ENCODE measurements at places on chromosomes 1 and 21.

DNA sequence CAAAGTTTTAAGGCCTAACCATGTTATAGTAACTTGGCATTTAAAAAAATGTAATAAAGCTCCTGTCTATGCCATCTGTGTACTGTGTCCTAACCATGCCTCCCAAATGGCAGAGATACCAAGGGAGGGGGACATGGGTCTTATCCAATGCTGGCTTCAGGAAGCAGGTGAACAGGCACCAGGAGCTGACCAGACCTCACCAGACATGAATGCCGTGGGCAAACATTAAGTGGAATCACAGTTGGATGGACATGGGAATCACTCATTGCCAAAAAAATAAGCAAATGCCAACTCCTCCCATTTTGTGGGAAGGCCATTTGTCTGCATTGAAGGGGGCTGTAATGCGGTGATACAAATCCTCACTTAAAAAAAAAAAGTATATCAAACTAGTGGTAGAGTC is 22.9 kb downstream of the PROX1 start:
- DNase-seq, result no peak

DNA sequence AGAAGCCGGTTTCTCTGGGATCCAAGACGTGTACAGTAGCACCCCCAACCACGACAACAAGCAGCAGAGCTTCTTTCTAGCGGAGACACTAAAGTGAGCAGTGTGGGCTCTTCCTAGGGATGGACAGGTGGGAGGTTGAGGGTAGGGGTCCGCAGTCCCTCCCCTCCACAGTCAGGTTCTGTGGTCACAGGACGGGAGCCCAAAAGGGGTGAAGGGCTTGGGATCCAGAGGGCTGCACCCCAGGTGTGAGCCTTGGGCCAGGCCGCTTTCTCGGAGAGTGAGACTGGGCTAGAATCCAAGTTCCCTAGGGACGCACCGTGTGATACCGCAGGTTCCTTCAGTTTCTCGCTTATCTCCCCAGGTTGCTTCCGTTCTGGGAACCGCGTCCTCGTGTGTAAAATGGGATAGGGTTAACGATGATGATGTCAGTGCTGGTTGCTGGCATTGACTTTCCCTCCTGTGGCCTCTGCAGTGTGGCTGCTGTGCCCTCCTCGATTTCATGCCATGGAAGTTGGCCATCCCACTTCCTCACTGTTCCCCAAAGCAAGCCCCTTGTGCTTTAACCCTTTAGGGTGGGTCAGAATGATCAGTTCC is 17.3 kb upstream of the SELENON start:
- no peak for DNase-seq

- no peak for DNase-seq
Observed at GRCh38 chr21:21712748-21713520, 714.7 kb downstream of the NCAM2 start.

DNA sequence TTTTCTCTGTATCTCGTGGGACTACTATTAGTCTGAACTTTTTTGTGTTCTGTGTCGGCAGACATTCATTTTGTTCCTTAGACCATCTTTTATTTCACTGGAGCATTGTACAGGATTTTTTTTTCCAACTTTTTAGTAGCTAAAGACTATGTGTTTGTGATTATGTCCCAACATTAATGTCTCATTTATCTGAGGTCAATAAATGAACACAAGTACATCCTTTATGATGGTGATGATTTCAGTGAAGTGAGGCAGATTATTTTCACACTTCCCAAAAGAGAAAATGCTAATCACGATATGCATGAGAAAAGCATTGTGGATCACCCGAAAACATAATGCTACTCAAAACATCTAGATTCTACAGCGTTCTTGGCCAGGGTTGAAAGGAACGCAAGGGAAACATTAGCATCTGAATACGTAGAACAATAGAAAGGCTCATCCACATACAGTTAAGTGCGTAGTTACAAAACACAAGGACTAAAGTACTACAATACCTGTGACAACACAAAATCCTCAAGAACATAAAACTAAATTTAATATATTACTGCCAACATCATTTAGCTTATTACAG is 981.7 kb upstream of the NCAM2 start:
- no peak for DNase-seq

DNA sequence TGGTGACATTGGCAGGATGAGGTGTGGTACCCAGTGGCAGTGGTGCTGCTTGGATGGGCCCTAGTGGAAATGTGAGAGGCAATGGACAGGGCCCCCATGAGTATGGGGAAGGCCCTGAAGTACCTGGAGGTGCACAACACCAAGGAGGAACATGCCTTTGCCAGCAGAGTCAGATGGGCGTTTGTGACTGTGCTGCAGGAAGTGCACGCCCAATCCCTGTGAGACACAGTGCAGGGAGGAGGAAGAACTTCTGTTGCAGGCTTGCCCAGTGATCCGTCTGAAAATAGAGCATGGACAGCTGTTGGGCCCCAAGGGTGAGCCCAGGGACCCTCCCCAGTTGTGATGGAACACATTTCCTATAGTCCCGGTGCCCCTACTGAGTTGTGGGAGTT is 42.7 kb downstream of the GJA5 start:
- no peak for DNase-seq

- DNase-seq, result no peak
Observed at GRCh38 chr1:230067419-230067870, 407 bp downstream of the GALNT2 start.

DNA sequence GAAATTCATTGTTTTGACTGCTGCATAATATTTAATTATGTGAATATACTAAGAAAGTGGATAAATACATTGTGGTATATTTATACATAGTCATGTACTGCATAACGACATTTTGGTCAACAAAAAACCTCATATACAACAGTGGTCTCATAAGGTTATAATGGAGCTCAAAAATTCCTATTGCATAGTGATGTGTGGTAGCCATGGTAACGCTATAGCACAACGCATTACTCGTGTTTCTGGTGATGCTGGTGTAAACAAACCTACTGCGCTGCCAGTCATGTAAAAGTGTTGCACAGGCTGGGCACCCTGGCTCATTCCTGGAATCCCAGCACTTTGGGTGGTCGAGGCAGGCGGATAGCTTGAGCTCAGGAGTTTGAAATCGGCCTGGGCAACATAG is 52.6 kb upstream of the NHLH2 start:
- no peak for DNase-seq

DNA sequence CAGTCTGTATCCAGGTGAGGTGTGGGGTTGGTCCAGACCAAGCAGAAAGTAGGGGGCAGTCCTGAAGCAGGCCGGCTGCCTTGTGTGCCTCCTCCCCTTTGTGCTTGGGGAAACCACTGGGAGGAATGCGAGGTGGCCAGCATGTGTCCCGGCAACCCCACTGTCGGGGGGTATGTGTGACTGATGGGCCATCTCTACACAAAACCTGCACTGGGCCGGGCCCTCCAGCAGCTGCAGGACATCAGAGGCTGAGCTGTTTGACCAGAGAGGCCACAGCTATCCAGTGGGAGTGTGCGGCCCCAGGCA is 33.3 kb downstream of the TMEM51 start:
- no peak for DNase-seq
